NCI-H774 (cell line): ENCODE measurements at places on chromosomes 12 and 14.

GRCh38 chr14:92473261-92473968 is 40.2 kb upstream of the RIN3 start:
- no peak for DNase-seq

DNA sequence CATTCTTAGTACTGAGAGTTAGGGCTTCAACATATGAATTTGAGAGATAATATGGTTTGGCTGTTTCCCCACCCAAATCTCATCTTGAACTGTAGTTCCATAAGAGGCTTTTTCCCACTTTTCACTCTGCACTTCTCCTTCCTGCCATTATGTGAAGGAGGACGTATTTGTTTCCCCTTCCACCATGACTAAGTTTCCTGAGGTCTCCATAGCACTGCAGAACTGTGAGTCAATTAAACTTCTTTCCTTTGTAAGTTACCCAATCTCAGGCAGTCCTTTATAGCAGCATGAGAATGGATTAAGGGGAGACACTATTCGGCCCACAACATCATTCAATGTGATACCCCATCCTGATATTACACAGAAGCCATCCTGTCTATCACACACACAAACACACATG is 36.8 kb upstream of the ALG10B start:
- DNase-seq = no peak

GRCh38 chr12:132319991-132320570 is 9.3 kb downstream of the GALNT9 start:
- no peak for DNase-seq

DNA sequence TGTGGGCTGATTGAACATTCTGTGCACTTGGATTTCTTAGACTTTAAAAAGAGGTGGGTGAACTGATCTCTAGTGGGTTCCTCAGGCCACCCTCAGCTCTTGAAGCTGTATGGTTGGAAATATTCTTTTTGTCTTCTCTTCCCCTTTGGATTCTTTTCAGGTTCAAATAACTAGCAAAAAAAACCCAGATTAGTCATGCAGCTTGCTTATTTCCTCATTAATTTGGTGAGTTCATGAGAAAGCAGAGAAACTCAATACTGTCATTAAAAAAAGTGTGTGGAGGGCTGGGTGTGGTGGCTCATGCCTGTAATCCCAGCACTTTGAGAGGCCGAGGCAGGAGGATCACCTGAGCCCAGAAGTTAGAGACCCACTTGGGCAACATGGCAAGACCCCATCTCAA is 183.4 kb downstream of the ESR2 start:
- no peak for DNase-seq

GRCh38 chr12:49261721-49262120 is 3.2 kb upstream of the TUBA1C start:
- DNase-seq = no peak

GRCh38 chr14:54711812-54712464 is 145.0 kb downstream of the SAMD4A start:
- no peak for DNase-seq

GRCh38 chr14:61875483-61875882 is 113.3 kb downstream of the SNAPC1 start:
- no peak for DNase-seq

- no peak for DNase-seq
Measured at GRCh38 chr12:65022421-65022820, 98.7 kb downstream of the WIF1 start.

DNA sequence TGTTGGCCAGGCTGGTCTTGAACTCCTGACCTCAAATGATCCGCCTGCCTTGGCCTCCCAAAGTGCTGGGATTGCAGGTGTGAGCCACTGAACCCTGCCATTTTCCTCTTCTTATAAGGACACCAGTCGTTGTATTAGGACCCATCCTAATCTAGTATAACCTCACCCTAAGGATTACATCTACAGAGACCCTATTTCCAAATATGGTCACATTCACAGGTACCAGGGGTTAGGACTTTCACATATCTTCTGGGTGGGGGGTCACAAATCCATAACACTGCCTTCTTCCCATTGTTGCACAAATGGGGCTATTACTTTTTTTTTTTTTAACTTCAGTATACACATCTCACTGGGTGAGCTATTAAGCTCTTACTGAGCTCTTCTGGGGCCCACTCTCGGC is 38.6 kb downstream of the ARF6 start:
- no peak for DNase-seq

- no peak for DNase-seq
Measured at GRCh38 chr12:8780389-8780788, 42.0 kb upstream of the A2ML1 start.

GRCh38 chr12:78149459-78149858 is 318.8 kb downstream of the NAV3 start:
- peak; percentile 81 for DNase-seq

GRCh38 chr12:43883311-43883710 is 47.4 kb downstream of the TMEM117 start:
- no peak for DNase-seq

GRCh38 chr14:66119606-66120231 is 366.5 kb upstream of the CCDC196 start:
- no peak for DNase-seq

DNA sequence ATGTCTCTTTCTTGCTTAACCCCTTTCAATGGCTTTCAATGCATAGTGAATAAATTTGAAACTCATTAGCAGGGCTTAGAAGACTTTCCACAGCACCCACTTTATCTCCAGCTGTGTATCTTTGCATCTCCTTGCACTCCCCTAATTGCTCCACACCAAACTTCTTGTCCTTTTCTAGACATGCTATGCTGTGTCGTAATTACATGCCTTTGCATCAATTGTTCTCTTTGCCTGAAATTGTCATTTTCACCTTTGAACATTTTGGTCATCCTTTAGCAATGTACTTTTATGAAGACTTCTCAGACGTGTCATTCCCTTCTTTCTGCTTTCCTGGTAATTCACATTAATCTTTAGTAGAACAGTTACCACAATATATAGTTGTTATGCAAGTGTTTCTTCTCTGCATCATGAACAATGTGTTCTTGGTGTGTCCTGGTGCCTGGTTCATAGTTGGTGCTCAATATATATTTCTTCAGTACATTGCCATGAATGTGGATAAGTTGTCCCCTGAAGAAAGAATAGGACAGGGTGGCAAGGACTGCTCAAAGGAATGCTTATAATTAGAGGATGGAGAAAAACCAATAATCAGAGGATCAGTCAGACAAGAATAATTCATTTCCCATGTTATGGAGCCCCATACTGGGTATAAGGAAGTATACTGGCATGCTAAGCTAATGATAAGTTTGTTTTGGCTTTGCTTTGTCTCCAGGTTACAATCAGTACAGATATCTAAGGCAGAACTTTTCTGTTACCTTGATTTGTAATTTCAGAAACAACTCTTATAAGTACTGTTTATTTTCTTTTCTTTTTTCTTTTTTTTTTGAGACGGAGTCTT is 27.2 kb downstream of the ARF6 start:
- DNase-seq = no peak

DNA sequence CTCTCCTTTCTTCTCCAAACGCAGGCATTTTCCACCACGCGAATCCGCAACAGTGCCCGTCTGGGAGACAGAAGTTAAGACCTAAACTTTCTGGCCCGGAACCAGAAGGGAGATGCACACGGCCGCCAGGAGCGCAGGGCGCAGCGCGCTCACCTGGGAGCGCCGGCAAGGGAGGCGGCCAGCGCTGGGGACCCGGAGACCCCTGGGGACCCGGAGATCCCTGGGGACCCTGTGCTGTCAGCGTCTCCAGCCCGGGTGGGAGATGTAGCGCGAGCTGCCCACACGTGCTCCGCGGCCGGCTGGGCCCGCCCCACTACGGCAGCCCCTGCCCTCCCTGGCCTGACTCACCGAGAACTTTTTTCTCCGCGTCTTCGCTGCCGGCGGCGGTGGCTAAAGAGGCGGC is 620 bp downstream of the YBX3 start:
- DNase-seq = no peak

- no peak for DNase-seq
Measured at GRCh38 chr12:3775385-3776035, 22.6 kb upstream of the CRACR2A start.

- peak; percentile 77 for DNase-seq
Measured at GRCh38 chr12:219891-220352, 6.0 kb upstream of the SLC6A12 start.
